CD4-positive, CD25-positive, alpha-beta regulatory T cell (primary cell): ENCODE measurements at places on chromosomes 13 and 19. TPM values are rescaled to one million over a fixed set of nuclear protein-coding genes. Genes with fewer than 3 reads are reported as not detected.
A peak's percentile ranks its signal among the peaks of the same experiment; 100 is the strongest.

DNA sequence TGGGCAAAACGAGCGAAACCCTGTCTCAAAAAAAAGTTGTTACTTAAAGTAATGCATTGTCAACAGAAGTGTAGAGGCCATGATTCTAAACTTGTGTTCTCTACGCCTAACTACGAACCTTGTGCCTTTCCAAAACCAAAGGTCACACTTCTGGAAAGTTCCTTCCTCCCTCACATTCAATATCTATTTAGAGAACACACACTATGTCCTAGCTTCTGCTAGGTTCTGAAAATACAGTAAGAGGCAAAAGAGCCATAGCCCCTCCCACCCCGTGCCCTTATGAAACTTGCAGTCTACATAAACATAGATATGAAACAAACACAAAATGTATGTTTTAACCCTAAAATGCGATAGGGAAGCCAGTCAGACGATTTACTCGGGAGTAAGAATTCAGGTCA is 36.4 kb downstream of the RNF6 start:
- H3K4me3 ChIP-seq: peak overlapping the region; percentile 84
- no peaks in the 10 kb centered on the region for H3K36me3 ChIP-seq
- peak; percentile 1 for DNase-seq
- no peaks in the 10 kb centered on the region for H3K27me3 ChIP-seq
- peak overlapping the region; percentile 81 for H3K27ac ChIP-seq

DNA sequence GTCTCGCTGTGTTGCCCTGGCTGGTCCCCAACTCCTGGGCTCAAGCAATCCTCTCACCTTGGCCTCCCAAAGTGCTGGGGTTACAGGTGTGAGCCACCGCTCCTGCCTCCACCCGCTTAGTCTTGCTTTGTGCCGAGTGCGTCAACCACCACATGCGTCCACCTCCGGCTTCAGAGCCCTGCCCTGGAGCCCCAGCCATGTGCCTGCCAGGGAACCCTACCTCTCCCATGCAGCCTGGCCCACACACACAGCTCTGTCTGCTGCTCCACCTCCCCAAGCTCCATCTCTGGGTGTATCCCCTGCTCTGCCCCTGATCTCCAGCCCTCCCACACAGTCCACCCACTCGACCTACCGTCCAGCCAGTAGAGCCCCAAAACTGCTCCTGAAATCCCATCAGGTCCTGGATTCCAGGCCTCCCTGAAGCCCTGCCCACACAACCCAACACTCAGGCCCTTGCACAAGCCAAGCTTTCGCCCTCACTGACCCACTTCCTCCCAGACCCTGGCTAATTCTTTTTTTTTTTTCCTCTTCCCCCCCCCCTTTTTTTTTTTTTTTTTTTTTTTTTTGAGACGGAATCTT is 9.6 kb downstream of the CYP2F1 start:
- peaks cover 18% of the 10 kb centered on the region for H3K4me1 ChIP-seq
- H3K27me3 ChIP-seq: no peaks in the 10 kb centered on the region
- no peaks in the 10 kb centered on the region for H3K36me3 ChIP-seq

DNA sequence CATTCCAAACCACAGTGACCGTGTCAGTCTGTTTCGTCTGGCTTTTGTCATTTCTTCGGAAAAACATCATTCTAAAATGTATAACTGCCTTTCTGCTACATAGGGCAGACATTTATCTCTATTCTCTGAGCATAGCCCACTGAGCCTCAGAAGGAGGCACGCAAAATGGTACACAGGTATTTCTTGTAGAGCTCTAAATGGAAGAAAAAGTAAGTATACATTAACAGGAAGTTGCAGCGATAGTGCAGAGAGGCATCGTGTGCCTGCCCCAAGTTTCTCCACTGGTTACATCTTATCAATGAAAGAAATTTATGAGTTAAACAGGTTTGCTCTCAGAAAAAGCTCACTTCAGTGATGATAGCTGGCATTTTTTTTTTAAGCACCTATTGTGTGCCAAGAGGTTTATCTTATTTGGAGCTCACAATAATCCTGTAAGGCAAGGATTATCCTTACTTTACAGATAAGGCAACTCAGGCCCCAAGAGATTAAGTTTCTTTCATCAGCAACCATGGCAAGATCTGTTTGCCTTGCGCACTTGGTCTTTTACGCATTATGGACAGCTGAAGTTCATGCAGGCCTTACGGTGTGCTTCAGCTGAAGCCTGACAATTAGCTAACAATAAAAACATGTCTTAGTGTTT is 1.2 kb upstream of the RCBTB2 start:
- DNase-seq: no peak
- no peaks in the 10 kb centered on the region for H3K36me3 ChIP-seq
- peak overlapping the region; percentile 29 for H3K4me3 ChIP-seq
- H3K27ac ChIP-seq: peak overlapping the region; percentile 95

DNA sequence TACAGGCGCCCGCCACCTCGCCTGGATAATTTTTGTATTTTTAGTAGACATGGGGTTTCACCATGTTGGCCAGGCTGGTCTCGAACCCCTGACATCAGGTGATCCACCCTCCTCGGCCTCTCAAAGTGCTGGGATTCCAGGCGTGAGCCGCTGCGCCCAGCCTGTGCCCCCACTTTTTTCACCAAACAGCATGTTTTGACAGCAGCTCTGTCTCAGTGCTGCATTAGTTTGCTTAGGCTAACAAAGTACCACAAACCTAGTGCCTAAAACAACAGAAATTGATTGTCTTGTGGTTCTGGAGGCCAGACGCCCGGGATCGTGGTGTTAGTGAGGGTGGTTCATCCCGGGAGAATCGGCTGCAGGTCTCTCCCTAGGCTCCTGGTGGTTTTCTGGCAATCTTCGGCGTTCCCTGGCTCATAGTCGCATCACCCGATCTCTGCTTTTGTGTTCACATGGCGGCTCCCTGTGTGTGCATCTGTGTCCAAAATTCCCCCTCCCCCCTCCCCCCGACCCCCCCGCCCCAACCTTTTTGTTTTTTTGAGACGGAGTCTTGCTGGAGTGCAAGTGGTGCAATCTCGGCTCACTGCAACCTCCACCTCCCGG is 30.0 kb downstream of the MYH14 start:
- H3K4me3 ChIP-seq: no peak overlapping the region
- DNase-seq: no peak
- no peaks in the 10 kb centered on the region for H3K36me3 ChIP-seq
- no peak overlapping the region for H3K27ac ChIP-seq

DNA sequence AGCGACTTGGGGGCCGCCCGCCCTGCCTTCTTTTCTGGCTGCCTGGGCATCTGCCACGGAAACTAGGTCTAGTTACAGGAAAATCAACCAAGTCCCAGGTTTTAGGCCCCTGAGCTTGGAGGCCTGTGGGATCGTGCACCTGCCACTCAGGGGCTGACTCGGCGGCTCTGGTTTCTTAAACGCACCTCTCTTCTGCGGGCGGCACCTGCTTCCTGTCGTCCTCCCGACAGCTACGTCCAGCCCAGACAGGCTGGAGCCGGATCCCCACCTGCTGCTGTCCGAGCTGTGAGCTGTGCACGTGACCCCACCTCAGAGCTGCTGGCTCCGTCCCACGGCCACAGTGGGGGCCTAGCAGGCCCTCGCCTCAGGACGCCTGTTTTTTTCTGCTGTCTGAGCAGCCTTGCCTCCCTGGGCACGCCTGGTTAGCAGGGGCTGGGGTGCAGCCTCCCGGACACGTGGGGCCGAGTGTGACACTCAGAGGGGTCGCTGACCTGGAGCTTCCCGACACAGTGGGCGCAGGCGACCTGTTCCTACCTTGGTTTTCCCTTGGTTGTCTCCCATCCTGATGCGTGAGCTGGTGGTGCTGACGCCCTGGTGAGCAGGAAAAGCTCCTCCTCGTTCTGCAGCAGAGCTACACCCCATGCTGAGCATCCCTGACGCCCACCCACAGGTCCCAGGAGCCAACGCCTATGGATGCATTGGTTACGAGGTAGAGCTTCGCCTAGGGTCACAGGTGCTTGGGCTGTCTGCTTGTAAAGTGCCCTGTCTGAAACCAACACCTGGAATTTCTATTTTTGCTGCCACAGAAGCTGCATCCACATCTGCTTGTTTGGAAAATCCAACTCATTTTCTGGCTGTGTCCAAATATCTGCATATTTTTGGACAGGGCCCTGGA is 17.5 kb downstream of the TMEM255B start:
- H3K4me3 ChIP-seq: no peak overlapping the region
- no peaks in the 10 kb centered on the region for H3K4me1 ChIP-seq

- H3K4me3 ChIP-seq: no peak overlapping the region
- no peak for DNase-seq
- H3K36me3 ChIP-seq: no peaks in the 10 kb centered on the region
- H3K27me3 ChIP-seq: no peaks in the 10 kb centered on the region
Observed at GRCh38 chr13:58933475-58933874, 1230.3 kb downstream of the DIAPH3 start.

DNA sequence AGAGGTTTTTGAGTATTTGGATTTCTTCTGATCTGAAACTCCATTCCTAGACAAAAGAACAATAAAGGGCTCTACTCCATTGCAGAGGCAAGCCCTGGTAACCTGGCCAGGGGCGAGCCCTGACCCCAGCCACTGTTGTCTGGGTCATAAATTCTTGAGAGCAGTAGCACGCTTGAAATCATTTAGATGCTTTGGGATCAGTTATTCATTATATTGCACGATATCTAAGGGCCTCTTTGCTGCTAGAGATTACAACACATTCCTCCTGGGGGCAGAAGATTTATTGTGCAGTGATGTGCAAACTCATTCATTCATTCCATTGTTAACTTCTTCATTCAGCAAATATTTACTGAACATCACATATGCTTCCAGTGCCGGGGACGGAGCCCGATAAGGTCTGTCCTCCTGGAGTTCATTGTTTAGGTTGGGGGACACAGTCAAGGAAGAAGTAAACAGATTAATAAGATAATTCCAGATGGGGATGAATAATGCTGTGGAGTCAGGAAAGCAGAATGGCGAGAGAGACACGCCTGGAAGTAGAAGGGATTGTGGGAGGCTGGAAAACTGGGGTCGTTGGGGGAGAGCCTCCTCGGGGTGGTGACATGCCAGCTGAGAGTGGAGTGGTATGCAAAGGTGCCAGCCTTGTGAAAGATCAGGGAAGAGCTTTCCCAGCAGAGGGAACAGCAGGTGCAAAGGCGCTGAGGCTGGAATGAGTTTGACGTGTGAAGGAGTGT is 34.9 kb downstream of the SIPA1L3 start:
- no peaks in the 10 kb centered on the region for H3K36me3 ChIP-seq
- no peak overlapping the region for H3K27ac ChIP-seq
- no peaks in the 10 kb centered on the region for H3K4me1 ChIP-seq
- no peak overlapping the region for H3K4me3 ChIP-seq
- no peaks in the 10 kb centered on the region for H3K27me3 ChIP-seq

DNA sequence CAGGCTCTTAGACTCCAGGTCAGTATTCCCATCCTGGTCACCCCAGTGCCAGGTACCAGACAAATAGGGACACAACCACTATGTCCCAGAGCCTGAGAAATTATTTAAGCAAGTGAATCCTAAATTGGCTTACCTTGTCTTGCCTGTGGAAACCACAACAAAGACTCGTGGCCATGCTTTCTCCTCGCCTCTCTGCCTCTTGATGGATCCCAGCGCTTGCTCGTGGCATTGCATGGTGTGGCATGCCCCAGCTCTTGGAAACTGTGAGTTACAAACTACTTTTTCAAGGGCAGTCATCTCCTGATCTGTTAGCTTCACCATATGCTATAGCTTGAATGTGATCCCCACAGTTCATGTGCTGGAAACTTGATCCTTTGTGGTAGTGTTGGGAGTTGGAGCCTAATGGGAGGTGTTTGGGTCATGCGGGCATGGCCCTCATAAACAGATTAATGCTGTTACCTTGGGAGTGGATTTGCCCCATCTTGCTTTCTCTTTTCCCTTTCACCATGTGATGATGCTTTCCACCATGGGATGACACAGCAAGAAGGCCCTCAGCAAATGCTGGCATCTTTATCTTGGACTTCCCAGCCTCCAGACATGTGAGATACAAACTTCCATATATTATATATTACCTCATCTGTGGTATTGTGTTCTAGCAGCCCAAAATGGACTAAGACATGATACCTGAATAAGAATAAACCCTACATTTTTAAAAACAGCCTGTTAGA is 31.2 kb downstream of the SPRYD7 start:
- H3K36me3 ChIP-seq: no peaks in the 10 kb centered on the region
- H3K27ac ChIP-seq: no peak overlapping the region
- DNase-seq: no peak
- no peaks in the 10 kb centered on the region for H3K4me1 ChIP-seq

DNA sequence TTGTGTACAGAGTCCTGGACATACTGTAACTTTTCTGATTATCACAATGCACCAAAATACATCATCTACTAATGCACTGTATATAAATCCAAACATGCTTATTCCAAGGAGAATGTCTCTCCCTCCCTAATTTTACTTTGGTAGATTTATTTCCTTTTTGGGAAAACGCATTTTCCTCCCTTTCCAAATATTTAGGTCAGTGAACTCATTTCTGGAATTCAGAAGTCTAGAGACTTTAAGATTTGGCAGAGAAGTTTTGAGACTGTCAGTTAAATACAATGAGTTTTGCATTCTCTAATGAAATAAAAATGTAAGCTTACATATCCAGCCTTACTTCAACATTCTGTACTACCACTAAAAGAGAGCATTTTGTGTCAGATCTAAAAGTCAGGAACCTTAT is 165.8 kb upstream of the EDNRB start:
- no peak for DNase-seq
- no peaks in the 10 kb centered on the region for H3K27me3 ChIP-seq

- H3K27ac ChIP-seq: no peak overlapping the region
- no peak for DNase-seq
- H3K4me1 ChIP-seq: no peaks in the 10 kb centered on the region
- H3K4me3 ChIP-seq: no peak overlapping the region
- H3K27me3 ChIP-seq: no peaks in the 10 kb centered on the region
Observed at GRCh38 chr13:81609335-81609734, 1268.4 kb upstream of the SPRY2 start.

GRCh38 chr13:48252176-48252575 is 19.2 kb downstream of the ITM2B start:
- H3K4me1 ChIP-seq: peaks cover 40% of the 10 kb centered on the region
- H3K27me3 ChIP-seq: no peaks in the 10 kb centered on the region
- DNase-seq: no peak
- peaks cover 57% of the 10 kb centered on the region for H3K36me3 ChIP-seq

DNA sequence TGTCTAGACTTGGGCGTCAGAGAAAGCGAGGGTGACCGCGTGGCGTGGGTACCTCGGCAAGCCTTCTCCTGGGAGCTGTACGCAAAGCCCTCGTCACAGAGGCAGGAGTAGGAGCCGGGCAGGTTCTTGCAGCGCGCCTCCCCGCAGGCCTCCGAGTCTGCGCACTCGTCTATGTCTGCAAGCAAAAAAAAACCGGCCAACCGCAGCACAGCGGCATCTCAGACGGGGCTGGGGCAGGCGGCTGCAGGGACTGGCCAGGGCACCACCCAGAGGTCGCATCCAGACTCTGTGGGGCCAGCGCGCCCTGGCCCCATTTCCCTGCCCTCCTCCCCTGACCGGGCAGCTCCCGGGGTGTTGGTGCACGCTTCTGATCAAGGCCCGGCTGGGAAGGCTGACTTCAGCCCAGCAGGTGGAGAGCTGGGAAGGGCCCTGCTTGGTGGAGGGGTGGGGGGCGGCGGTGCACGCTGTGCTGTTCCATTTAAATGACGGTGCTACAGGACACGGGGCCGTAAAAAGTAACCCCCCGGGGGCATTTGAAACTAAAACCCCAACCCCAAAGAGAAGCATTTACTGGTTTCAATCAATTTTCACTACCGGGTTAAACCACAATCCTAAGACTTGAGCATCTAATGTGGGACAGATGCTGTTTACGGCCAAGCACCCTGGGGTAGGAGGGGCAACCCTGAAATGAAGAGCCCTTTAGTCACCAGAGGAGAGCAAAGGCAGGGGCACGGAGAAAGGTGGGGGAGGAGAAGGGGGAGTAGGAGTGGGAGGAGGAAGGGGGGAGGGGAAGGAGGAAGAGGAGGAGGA is 28.2 kb downstream of the GAS6 start:
- no peak overlapping the region for H3K27ac ChIP-seq
- H3K4me1 ChIP-seq: peaks cover 6% of the 10 kb centered on the region
- DNase-seq: no peak
- no peaks in the 10 kb centered on the region for H3K36me3 ChIP-seq
- no peaks in the 10 kb centered on the region for H3K27me3 ChIP-seq

Gene CABP5
- 0.32 TPM for total RNA-seq

Gene TCF3
- total RNA-seq: 56.5 TPM

Gene NLRP4
- total RNA-seq: not detected

Gene FCGBP
- 8.4 TPM for total RNA-seq

Gene ANKRD24
- 1.5 TPM for total RNA-seq
